ENCODE measurements at places on chromosomes 1 and 21. TPM values are rescaled to one million over a fixed set of nuclear protein-coding genes. Genes with fewer than 3 reads are reported as not detected.
A peak's percentile ranks its signal among the peaks of the same experiment; 100 is the strongest.

Gene LAMC1
- 474 TPM for total RNA-seq

Gene GBP4
- total RNA-seq, result 4.3 TPM

DNA sequence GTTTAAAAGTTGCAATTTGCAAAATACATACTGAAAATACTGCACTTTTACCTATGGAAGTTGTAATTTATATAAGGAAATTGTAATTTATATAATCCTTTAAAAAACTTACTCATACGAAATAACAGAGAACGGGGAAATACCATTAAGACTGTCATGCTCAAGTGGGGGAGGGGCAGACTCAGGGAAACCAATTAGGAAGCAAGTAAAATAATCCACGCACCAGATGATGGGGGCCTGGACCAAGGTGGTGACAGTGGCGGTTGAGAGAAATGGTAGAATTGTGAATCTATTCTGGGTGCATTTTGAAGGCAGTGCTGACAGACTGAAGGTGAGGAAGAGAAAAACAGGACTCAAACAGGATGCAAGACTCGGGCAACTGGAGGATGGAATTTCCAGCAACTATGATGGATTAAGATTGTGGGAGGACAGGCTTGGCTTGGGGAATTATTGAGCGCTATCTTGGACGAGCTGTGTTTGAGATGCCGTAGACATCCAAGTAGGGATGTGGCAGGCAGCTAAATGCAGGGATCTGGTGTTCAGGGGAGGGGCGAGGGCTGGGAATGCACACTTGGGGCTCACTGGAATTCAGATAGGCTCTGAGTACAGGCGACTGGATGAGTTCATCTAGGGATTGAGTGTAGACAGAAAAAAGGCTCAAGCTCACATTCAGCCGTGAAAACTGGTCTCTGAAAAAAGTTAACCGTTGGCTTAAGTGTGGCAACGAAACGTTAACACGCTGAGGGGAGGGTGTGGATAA is 977 bp downstream of the LCA5L start:
- peak overlapping the region; percentile 92 for H3K27ac ChIP-seq
- no peak for DNase-seq
- no peaks in the 10 kb centered on the region for H3K27me3 ChIP-seq
- peaks cover 23% of the 10 kb centered on the region for H3K4me1 ChIP-seq
- H3K36me3 ChIP-seq, result no peaks in the 10 kb centered on the region

- no peak overlapping the region for H3K4me3 ChIP-seq
- H3K4me1 ChIP-seq, result peaks cover 78% of the 10 kb centered on the region
- no peak overlapping the region for H3K27ac ChIP-seq
- H3K36me3 ChIP-seq, result peaks cover 44% of the 10 kb centered on the region
- no peaks in the 10 kb centered on the region for H3K27me3 ChIP-seq
- no peak for DNase-seq
Observed at GRCh38 chr1:9245661-9246060, 11.1 kb downstream of the H6PD start.

- H3K27ac ChIP-seq, result peak overlapping the region; percentile 59
- no peaks in the 10 kb centered on the region for H3K36me3 ChIP-seq
- H3K27me3 ChIP-seq, result no peaks in the 10 kb centered on the region
- DNase-seq, result no peak
- H3K4me1 ChIP-seq, result peaks cover 15% of the 10 kb centered on the region
Observed at GRCh38 chr1:83641796-83642443, 357.0 kb downstream of the TTLL7 start.
